ENCODE measurements at places on chromosomes 11 and 22.

GRCh38 chr11:84866922-84867321, 760.2 kb downstream of the DLG2 start:
- no peak for DNase-seq

GRCh38 chr22:21092797-21093554, 47.2 kb downstream of the LRRC74B start:
- DNase-seq, result no peak

DNA sequence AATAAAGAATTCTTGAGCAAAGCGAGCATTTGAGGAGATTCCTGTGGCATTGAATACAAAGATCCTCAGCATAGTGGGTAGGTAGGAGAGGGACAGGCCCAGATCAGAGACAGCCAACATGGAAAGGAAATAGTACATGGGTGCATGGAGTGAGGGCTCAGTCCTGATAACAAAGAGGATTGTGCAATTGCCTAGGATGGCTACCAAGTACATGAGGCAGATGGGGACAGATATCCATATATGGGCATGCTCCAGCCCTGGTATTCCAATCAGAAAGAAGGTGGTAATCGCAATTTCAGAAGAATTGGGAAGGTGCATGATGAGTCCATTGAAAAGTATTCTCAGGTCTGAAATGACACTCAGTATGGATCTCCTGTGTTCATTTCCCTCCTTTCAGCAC, 8.6 kb downstream of the OR51T1 start:
- DNase-seq, result no peak

- DNase-seq, result no peak
These were observed 534.2 kb downstream of the TBC1D22A start for GRCh38 chr22:47296405-47297260.

GRCh38 chr11:85391141-85391540, 236.0 kb downstream of the DLG2 start:
- DNase-seq, result no peak

GRCh38 chr11:3094223-3094824, 37.1 kb upstream of the CARS1 start:
- DNase-seq, result no peak

GRCh38 chr22:25281675-25282345, 62.4 kb downstream of the CRYBB2 start:
- DNase-seq, result no peak

DNA sequence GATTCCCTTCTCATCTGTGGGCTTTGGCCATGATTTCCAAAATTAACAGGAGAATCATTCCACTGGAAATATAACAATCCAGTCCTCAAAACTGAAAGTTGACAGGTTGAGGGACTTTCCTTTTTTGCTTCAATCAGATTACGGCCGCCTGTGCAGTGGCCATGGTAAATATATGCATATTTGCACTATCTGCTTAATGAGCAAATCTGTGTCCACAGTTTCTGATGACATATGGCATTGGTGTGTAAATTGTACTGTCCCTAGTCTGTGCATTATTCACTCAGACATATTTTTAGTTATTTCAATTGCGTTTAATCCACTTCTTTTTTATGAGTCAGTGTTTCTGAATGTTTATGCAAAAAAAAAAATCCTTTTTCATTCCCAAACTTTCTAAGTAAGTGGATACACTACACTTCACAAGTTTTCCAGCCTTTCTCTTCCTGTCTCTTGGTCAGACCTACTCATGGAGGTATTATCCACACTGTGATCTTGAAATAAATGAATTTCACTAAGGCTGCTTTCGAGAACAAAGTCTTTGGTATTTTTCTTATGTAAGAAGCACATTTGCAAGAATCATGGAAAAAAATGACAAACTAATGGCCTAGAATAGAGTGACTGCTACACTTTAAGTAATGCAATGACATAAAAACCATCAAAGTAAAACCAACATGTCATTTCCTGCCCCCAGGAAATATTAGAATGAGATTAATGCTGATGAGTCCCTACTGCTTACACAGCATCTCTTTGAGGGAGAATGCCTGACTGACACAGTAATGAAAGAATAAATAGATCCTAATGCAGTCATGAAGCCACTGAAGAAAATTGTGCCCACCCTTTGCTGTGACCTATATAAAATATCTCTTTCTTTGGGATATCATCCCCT, 76.4 kb upstream of the MTNR1B start:
- no peak for DNase-seq

DNA sequence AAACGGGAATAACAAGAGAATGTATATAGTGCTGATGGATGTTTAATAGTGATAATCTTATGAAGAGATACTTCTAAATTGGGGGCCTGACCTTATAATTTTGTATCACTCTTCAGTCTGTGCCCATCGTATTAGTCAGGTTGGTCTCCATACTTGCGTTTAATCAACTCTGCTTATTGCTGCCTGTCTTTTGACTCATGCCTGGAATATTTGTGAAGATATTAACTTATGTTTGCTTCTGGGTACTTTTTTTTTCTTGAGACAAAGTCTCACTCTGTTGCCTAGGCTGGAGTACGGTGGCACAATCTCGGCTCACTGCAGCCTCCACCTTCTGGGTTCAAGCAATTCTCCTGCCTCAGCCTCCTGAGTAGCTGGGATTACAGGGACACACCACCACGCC, 24.0 kb downstream of the TMEM135 start:
- DNase-seq, result no peak

- DNase-seq, result no peak
These were observed 257.8 kb downstream of the JRKL start for GRCh38 chr11:96647621-96648020.

DNA sequence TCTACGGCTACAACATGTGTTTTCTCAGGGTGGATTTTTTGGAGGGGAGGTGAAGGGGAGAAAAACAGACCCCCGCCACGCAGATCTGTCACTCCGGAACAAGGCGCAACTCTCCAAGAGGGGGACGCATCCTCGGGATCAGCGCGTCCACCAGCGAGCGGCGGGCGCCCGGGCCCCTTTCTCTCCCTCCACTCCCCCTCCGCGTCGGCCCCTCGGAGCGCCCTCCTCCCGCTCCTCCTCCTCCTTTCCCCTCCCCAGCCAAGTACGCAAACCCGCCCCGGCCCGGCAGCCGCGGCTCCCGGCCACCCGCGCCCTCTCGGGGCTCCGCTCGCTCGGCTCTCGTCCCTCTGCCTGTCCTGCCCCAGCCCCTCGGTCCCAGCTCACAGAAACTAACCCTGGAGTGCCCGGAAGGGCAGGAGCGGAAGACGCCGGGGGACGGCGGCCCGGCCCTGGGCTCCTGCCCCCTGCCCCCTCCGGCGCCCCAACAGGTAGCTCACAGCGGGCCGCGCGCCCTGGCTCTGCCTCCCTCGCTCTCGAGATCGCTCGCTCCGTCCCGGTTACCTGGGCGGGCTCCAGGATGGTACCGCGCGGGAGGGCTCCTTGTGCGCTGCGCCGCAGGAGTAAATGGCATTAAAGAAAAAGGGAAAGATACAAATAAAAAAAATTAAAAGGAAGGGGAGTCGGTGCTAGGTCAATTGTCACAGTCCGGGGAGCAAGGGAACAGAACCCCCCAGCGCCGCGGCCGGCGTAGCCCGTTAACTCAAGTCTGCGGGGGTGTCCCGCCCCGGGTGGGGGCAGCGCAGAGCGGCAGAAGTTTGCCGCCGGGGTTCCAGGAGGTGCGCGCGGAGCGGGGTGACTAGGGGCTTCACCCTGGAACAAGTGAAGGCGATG, 131.4 kb upstream of the C11orf58 start:
- peak; percentile 5 for DNase-seq

DNA sequence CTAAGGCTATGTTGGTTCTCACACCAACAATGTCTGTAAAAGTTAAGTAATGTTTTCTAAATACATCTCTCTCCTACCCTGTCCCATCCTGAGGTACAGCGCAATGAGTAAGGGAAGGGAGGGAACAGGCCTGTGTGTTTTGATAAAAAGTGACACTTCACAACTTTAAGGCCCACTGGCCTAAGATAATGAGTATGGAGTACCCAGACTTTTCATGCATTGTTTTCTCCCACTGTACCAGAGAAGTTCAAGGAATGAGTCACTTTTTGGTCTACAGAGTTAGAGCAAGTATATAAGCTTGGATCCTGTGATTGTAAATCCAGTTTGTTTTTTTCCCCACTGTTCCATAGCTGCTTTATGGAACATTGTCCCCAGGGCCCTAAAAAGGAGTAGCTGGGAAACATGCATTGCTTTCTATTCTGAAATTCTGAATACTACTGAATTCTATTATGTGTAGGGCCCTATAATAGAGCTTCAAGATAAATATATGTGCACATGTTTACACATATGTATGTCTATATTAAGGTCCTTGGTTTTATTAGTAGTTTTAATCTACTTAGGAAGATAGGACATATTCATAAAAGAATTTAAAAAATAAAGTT, 29.8 kb downstream of the KCNE3 start:
- DNase-seq, result no peak

- no peak for DNase-seq
These were observed 86.6 kb upstream of the ARHGAP32 start for GRCh38 chr11:129278586-129279319.

DNA sequence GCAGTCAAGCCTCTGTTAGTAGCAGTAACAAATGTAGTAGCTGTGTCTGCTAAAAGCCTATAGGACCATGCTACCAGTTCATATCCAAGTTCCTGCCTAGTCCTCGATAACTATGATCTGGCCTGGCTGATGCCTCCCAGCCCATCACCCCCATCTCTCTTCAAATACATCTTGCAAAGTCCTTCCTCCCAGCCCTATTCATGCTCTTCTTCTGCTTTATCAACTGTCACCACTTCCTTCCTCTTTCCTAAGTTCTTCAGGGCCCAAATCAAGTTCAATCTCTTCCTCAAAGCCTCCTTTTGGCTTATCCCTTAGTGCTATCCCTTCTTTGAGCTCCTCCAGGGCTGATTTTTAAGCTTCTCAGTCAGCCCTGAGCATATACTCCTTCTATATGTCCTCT, 150.9 kb upstream of the THY1 start:
- DNase-seq, result no peak

DNA sequence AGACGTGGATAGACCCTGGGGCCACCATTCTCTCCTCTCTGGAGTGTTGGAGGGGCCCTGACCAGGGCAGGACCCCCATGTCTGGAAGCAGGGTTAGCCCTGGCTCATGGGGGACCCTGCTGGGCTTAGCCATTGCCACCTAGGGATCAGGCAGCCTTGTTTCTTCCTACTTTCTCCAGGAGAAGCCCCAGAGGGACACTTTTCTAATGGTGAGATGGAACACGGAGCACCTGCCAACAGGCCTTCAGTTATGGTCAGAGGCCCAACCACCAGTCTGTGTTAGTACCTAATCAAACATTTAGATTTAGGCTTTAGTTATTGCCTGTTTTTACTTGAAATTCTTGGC, 1.9 kb upstream of the C22orf39 start:
- no peak for DNase-seq
